Lower leg skin (tissue), 4 donors: ENCODE measurements at places on chromosomes 4 and X. TPM values are rescaled to one million over a fixed set of nuclear protein-coding genes. Genes with fewer than 3 reads are reported as not detected.

Gene CTBP1
- 195 TPM for total RNA-seq

Gene HMGN5
- total RNA-seq: 0.25 TPM

Gene WDR17
- total RNA-seq: 0.32 TPM

Gene TMEM271
- total RNA-seq: 0.17 TPM

Gene ELMOD2
- 19.9 TPM for total RNA-seq

Gene CYSLTR1
- total RNA-seq: 2.3 TPM

Gene PRDM8
- total RNA-seq: 3.6 TPM

Gene CCKAR
- not detected for total RNA-seq

Gene HS6ST2
- total RNA-seq: not detected

Gene SPANXA2
- total RNA-seq: not detected

Gene XPNPEP2
- total RNA-seq: 2.7 TPM

Gene SLC49A3
- 33.8 TPM for total RNA-seq

Gene HSPA4L
- total RNA-seq: 25.1 TPM

Gene MAGEC2
- not detected for total RNA-seq

Gene PABPC1L2A
- not detected for total RNA-seq

Gene KDR
- 11.1 TPM for total RNA-seq

Gene MAGEA2
- not detected for total RNA-seq

Gene ADH6
- total RNA-seq: 1.5 TPM

Gene HMGB2
- 26.2 TPM for total RNA-seq

Gene PLP1
- total RNA-seq: 5.4 TPM

Gene GAGE12J
- total RNA-seq: not detected

Gene SMIM20
- total RNA-seq: 17.4 TPM

Gene WNK3
- 0.25 TPM for total RNA-seq

Gene RBMXL3
- total RNA-seq: not detected

Gene PGAM4
- not detected for total RNA-seq

Gene HNRNPDL
- total RNA-seq: 111 TPM

Gene IDUA
- 12.2 TPM for total RNA-seq

Gene IL1RAPL2
- total RNA-seq: not detected
